Hematopoietic multipotent progenitor cell treated with erythropoietin and hydrocortisone succinate and interleukin-3 and kit ligand, for 8 days (in vitro differentiated cells): ENCODE measurements at places on chromosomes 4 and X.

DNA sequence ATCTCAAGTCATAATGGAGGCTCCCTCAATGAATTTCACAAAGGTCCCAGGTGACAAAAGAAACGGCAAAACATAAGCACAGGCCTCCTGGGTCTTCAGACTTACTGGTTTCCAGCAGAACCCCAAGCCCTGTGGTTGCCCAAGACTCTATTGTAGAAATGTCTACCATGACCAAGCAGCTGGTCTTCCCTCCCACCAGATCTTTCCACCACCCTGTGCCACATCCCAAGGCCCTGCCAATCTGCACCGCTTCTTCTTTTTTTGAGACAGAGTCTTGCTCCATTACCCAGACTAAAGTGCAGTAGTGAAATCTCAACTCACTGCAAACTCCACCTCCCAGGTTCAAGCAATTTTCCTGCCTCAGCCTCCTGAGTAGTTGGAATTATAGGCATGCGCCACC, 23.2 kb upstream of the TXK start:
- no peak for DNase-seq

DNA sequence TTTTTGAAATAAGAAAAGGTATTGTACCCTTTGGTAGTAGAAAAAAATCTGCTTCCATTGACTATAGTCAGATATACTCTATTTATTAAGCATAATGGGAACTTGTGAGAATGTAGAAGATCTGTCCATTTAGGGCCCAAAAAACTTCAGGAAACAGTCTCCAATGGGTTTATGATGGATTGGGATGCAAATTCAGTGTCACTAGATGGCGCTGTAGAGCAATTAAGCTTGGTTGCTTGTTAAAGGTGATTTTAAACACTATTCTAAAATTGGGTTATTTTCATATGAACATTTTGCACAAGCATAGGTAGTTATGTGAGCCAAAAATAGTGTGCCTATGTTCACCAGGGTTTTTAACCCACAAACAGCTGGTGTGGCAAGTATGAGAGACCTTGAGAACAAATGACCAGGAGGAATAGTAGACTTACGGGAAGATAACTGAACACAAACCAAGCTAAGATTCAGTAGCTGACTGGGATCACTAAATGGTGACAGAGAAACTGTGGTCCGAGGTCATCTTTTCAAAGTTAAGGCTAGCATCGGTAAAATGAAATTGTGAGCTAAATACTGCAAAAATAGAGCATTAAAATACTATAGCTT, 80.3 kb upstream of the LSM6 start:
- peak; percentile 64 for DNase-seq

DNA sequence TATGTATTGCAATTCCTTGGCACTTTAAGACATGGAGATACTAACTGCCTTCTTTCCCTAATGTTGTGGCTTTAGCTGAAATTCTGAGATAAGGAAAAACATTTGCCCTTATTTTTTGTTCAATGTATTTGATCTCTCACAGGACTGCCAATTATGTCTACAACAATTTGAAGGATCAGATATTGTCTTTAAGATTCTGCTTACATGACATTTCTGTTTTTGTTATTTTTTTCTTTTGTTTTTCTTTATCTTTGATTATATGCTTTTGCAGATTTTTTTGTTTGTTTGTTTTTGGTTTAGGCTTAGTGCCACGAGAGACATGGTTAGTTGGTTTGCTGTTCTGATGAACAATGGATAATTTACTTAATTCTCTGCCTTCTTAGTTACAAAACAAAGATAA, 303.3 kb downstream of the TECRL start:
- no peak for DNase-seq

- no peak for DNase-seq
Observed at GRCh38 chr4:183631577-183632198, 27.3 kb downstream of the RWDD4 start.

DNA sequence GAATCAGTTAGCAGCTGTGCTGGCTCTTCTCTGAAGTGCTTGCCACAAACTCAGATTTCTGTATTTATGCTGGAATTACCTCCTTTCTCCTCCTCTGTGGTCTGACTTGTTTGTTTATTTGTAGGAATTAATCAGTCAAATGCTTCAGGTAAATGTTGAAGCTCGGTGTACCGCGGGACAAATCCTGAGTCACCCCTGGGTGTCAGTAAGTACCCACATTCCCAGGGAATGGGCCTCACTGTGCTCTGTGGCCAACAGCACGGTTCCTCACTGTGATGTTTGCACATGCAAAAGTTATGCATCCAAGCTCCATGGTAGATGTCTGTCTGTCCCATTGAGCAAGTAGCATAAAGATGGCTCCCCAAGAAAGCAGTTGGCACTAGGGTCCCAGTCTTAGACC, 169.9 kb downstream of the DCLK2 start:
- DNase-seq = no peak

GRCh38 chr4:8294775-8295174, 25.2 kb downstream of the HTRA3 start:
- DNase-seq = no peak

DNA sequence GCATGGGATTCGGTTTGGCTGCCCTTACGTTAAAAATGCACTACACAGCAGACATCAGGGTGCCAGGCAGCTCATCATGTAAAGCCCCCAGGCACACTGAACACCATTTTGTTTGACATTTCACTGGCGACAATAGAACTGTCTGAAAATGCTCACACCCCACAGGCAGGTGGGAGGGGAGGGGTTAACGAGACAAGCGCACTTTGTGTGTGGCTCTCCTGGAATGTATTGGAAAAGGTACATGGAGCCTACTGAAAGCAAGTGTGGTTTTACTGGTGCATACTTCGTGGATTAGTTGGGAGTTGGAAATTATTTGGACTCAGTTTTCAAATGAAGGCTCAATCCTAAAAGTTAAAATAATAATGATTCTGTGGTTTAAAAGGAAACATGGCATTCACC, 31.6 kb upstream of the PPARGC1A start:
- DNase-seq = no peak

GRCh38 chr4:93658443-93658842, 170.1 kb upstream of the ATOH1 start:
- no peak for DNase-seq

GRCh38 chr4:33160126-33160525, 2440.0 kb downstream of the PCDH7 start:
- DNase-seq = no peak

- no peak for DNase-seq
Observed at GRCh38 chr4:185958094-185958747, 110.7 kb upstream of the TLR3 start.

DNA sequence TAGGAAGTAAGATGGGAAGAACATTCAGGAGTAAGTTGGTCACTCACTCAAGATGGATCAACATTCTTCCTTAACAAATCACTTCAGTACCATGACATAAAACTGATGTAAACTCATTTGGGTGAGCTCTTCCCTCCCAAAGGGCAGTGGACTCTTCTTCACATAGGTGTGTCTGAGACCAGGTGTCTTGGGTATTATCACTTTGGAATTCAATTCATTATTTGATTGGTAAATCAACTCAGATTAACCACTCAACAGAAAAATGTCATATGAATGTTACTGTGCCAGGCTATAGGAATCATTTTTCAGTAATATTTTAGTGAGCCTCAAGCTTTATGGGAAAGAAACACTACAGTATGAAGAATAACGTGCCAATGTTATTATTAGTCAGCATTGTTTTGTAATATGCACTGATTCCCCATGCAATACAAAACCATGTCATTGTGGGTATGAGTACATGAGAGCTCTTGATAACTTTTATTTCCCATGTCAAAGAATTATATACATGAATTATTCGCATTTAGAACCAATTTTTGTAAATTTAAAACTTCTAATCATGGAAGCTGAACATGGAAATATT, 58.6 kb upstream of the ETNPPL start:
- no peak for DNase-seq

DNA sequence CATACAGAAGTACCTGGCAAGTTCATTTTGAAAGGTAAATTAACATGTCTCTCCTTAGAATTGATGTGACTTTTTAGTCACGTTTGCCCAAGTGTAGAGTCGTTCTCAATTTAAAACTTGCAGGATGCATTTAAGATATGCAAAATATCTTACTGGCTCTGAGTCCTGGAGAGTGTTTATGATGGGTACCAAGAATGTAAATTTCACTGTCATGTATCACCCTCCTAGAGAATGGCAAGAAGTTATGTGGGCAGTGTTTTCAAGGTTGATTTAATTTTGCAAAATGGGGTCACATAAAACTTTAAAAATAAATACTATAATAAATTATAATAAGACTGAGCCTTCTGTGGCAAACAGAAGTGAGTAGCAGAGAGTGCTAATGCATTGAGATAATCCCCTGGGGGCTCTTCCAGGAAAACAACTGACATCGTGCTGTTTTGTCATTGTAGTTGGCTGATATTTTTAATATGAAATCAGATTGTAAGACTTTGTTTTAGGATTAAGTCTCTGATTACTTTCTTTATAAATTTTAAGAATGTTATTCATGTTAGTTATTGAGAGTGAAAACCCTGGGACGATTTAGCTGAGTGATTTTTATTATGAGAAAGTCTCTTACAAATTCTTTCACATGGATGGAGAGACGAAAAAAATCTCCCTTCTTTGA, 103.0 kb downstream of the AFF1 start:
- no peak for DNase-seq

- DNase-seq = no peak
Observed at GRCh38 chr4:78057600-78058550, 752 bp downstream of the FRAS1 start.

DNA sequence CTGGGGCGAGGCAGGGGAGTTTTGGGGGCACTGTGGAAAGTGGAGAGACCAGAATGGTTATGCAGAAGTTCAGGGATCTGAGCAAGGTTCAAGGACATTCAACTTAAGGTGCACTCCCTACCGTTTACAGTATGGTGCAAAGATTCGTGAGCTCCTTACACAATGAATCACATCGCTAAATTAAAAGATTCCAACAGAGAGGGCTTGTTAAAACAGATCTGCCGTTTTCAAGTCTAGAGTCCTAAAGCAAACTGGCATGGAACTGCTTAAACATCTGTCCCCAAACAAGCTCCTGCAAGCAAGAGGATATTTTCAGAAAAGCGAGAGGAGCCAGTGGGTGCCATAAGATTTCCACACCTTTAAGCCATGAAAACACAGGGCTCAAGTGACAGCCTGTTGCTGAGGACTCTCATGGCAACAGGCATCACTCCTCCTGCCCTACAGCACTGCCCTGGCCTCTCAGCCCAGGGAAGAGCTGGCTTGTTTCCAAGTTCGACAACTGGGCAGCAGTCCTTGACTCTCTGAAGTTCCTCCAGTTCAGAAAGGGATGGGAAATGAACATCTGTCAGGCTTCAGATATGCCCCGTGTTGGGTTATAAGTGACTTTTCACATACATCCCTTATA, 10.0 kb downstream of the FAM184B start:
- DNase-seq = no peak

GRCh38 chr4:79292008-79292407, 33.9 kb downstream of the NAA11 start:
- DNase-seq = no peak

GRCh38 chrX:151386838-151387459, 10.1 kb upstream of the VMA21 start:
- no peak for DNase-seq

GRCh38 chr4:3480528-3481112, 17.5 kb downstream of the DOK7 start:
- DNase-seq = peak; percentile 64

- DNase-seq = peak; percentile 28
Observed at GRCh38 chrX:155216940-155217440, 730 bp downstream of the VBP1 start.

DNA sequence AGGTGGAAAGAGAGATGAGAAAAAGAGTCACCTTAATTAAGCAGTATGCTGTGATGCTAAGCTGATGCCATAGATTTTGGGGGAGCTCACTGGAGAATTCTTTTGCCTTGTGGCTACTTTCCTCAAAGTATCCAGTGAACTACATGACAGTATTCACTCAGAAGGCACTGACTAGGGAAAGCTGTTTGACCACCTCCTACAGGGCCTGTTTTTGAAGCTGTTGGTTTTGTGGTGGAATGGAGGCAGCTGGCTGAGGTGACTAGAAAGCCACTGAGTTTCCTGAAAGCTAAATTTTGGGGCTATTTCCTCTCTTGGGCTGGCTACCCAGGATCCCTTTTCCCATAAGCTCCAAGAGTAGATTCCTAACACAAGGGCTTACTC, 124.8 kb upstream of the EOLA2 start:
- DNase-seq = no peak

DNA sequence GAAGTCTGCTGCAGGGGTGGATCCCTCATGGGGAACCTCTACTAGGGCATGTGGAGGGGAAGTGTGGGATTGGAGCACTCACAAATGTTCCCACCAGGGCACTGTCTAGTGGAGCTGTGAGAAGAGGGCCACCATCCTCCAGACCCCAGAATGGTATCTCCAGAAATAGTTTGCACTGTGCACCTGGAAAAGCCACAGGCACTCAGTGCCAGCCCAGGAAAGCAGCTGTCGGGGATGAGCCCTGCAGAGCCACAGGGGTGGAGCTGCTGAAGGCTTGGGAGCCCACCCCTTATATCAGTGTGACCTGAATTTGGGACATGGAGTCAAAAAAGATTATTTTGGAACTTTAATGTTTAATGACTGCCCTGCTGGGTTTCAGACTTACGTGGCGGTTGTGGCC, 25.0 kb upstream of the LDOC1 start:
- no peak for DNase-seq

- peak; percentile 13 for DNase-seq
Observed at GRCh38 chr4:53601251-53601764, 10.0 kb upstream of the LNX1 start.

GRCh38 chr4:84366161-84366560, 132.9 kb downstream of the NKX6-1 start:
- DNase-seq = no peak

DNA sequence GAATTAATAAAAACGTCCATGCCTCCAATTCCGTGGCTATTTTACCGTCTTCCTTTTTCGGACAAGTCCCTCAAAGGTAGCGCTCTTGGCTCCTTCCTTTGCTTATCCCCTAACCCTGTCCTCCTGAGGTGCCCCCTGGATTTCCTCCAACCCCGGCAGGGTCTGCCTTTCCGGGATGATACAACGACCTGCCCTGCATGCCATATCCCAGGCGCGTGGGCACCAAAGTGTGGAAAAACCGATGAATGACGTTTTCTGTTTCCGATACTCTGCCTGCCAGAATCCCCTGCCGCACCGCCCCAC, 706 bp upstream of the CSTF2 start:
- no peak for DNase-seq

GRCh38 chr4:158395343-158395742, 126.3 kb upstream of the RXFP1 start:
- no peak for DNase-seq

DNA sequence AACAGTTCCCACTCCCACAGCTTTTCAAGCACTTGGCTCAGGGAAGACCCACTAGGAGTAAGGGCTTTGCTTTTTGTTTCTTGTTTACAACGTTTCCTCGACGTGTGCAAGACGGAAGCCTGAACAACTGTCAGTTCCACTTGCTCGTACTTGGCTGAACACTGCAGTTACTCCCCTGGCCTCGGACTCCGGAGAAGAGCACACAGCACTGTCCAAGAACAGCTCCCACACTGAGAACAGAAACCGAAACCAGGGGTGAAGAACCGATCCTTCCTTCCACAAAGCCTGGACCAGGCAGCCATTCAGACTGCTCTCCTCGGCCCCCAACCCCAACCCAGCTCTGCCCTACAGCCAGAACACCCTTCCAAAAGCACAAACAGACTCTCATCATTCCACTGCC, 25.5 kb downstream of the IRF2 start:
- DNase-seq = peak; percentile 23
